ENCODE measurements at places on chromosomes 2 and 18.

DNA sequence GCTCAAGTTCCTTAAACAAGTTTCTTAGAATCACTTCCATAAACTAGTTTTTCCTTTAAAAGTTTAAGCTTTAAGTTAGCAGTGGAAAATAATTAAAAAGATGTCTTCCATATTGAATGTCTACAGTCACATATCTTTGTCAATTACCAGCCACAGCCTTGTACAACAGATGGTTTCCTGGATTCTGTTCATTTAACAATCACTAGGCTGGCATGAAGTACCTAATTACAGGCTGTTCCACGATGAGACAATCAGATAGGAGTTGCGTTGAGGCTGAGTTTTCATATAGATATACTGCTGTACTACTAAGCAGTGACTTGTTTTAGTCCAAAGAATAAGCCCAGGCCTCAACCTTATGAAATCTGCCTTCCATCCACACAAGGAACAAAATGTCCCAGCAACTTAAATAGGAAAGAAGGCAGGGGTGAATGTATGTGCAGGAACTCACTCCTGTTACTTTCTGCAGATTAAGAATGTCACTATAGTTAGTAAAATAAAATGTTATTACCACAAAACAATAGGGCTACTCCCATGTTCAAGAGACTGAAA is 131.0 kb downstream of the ZAP70 start:
- no peak for DNase-seq

- DNase-seq = no peak
Observed at GRCh38 chr2:174331595-174332216, 3.0 kb upstream of the SP9 start.

DNA sequence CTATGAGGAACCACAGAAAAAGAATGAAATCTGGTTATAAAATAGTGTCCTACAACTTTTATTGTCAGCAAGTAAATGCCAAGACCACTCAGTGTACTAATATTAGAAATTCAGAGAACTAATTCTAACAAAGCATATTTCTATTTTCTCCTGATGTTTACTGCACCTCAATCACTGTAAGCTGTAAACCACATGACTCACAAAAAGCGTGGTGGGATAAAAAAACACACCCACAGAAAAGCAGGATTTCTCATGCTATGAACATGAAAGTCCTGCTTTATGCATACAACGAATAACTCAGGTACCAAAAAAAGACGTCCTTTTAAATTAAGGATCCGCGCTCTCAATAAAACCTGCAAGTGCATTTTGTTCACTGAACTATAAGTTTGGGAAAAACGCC is 797 bp downstream of the TXNL4A start:
- DNase-seq = no peak

GRCh38 chr18:46474487-46475389 is 182.3 kb downstream of the LOXHD1 start:
- no peak for DNase-seq

- no peak for DNase-seq
Observed at GRCh38 chr2:144663207-144663606, 143.3 kb upstream of the ZEB2 start.

- DNase-seq = no peak
Observed at GRCh38 chr2:187079901-187080300, 230.9 kb upstream of the ZSWIM2 start.

- DNase-seq = no peak
Observed at GRCh38 chr2:119208791-119209203, 14.8 kb upstream of the STEAP3 start.

- no peak for DNase-seq
Observed at GRCh38 chr2:136015699-136016098, 30.3 kb upstream of the DARS1 start.

DNA sequence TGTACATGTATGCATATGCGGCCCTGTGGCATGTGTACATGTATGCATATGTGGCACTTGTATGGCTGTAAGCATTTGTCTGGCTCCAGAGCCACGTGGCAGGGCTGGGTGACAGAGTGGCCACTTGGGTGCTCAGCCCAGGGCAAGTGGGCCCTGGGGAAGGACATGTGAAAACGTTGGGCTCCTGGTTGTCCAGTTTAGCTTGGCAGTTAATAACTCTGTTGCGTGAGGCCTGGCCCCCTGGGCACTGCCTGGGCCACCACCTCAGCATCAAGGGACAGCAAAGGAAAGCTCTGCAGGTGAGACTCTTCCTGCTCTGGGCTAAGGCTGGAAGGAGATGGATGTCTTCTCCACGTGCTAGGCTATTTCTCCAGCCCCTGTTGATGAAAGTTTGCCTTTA is 119.9 kb downstream of the CTIF start:
- no peak for DNase-seq

GRCh38 chr2:104371087-104371781 is 482.7 kb upstream of the POU3F3 start:
- DNase-seq = no peak

DNA sequence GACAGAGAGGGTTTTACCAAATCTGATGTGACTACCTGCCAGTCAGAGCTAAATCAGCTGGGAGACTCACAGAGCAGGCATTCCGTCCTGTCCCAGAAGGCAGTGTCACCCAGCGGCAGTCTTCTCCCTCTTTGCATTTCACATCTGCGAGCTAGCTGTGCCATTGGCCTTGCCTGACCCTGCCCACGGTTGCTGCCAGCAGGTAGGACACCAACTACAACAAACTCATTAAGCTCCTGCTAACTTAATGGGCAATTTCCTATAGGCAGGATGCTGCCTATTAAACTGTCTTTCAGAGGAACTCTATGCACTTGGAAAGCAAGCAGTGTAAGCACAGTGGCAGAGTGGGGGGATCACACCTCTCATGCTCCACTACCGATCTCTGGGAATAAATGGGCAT is 116.4 kb upstream of the CAPN13 start:
- no peak for DNase-seq

DNA sequence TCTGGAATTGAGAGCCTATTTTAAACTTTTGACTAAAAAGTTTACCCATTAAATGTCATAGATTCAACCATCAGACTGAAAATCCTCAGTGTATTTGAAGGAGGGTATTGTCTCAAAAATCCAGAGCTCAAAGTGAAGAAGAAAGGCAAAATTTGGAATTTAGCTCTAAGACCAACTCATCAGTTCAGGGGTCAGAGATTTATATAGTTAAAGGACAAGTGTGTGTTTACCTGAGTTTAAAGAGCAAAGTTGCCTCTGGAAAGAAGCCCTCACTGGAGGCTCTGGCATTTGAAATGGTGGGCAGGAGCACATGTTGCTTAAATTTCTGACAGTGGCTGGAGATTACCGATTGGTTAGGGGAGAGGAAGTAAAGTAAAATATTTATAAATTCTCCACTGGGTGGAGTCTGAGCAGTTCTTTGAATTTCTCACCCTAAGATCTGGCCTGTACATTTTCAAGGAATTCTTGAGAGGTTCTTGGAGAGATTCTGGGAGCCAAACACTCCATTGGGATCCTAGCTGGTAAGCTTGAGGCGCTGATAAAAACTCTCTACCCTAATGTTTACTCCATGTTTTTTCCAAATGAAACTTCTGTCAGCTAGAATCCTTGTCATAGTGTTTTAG is at the start of gene KYNU:
Gene KYNU (plus strand): TSS at position 449 of the 623 bp plus-strand sequence. CDS start 7,704 bp downstream, outside the sequence.
- no peak for DNase-seq

GRCh38 chr18:31828613-31829012 is 67.9 kb upstream of the SLC25A52 start:
- DNase-seq = no peak

GRCh38 chr2:237020090-237020489 is 65.6 kb upstream of the COPS8 start:
- DNase-seq = no peak

- no peak for DNase-seq
Observed at GRCh38 chr2:40773291-40773690, 321.4 kb upstream of the SLC8A1 start.

DNA sequence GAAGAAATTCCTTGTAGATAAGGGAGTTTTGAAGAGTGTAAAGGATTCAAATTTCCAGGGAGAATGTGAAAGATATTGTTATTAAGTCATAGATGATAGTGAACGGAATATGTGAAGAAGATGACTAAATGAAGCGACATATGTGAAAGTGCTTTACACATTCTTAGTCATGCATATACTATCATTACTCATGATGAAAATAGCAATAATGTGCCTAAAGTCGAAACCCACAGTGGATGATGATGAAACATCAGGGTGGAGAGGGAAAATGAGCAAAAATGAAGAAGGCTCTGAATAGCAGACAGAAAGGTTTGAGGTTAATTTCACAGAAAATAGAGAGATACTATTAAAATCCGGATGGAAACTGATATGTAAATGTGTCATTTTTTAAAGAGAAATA is 1237.1 kb downstream of the LRP1B start:
- no peak for DNase-seq

DNA sequence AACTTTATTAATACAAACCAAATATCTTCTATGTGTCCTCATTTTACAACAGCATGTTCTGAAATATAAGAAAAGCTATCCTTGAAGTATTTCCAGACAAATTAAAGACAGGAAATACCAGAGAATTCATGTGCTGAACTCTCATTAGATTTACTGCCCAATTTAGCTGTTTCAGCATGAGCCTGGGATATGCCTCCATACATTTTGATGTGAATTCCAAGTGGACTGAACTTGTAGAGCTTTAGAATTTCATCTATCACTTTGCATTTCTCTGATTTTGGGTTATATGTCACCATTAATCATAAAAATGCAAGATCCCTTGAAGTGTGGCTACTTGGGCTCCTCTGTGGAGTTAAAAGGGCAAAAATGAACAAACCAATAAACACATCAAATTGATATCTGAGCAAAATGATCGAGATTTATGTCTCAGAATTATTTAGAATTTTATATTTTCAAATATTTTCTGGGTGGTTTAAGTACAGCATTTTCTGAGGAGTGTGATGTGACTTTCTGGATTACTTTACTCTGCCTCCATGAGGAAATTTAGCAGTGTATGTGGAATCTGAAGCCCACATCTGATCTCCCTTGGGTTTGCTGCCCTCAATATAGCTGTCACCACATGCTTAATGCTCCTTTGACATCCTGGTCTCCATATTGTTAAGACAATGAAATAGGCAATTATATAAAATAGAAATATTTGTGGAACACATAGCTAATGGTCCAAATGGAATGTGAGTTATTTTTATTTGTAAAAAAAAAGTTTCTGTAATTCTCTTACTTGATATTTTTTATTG is 206.6 kb upstream of the RBMS1 start:
- DNase-seq = no peak

DNA sequence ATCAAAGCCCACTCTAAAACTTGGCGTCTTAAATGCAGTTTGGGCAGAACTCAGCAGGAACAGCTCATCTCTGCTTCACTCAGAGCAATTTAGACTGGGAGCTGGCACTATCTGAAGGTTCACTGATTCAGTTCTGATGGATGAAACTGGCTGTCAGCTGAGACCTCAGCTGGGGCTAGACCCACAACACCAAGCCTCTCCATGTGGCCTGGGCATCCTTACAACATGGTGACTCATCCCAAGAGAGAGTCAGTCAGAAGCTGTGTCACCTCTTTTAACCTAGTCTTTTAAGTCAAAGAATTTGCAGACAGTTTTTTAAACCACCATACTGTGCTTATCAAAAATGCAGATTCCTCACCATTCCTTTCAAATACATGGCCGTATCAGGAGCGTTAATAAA is 62.6 kb upstream of the ZNF397 start:
- DNase-seq = no peak

GRCh38 chr2:227479865-227480475 is 8.0 kb downstream of the AGFG1 start:
- no peak for DNase-seq

DNA sequence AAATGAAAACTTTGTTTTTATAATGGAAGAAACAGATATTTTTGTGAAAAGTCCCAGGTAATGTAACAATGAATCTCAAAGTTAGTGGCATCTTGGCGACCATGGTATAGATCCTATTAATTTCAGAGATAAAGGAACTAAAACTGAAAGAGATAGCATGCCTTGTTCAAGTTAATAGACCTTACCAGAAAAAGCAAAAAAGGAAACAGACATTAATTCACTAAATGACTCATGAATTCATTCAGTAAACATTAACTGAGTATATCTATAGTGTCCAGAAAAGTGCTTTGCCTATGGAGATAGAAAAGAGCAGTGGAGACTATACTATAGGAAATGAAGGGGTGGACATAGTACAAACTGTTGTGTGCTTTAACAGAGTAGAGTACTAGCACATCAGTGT is 763.3 kb downstream of the TRIB2 start:
- no peak for DNase-seq

- DNase-seq = no peak
Observed at GRCh38 chr2:52423655-52424054, 1343.9 kb upstream of the CHAC2 start.

- DNase-seq = no peak
Observed at GRCh38 chr2:196963043-196963442, 36.5 kb upstream of the PGAP1 start.

GRCh38 chr2:221129657-221130056 is 442.4 kb downstream of the EPHA4 start:
- no peak for DNase-seq

DNA sequence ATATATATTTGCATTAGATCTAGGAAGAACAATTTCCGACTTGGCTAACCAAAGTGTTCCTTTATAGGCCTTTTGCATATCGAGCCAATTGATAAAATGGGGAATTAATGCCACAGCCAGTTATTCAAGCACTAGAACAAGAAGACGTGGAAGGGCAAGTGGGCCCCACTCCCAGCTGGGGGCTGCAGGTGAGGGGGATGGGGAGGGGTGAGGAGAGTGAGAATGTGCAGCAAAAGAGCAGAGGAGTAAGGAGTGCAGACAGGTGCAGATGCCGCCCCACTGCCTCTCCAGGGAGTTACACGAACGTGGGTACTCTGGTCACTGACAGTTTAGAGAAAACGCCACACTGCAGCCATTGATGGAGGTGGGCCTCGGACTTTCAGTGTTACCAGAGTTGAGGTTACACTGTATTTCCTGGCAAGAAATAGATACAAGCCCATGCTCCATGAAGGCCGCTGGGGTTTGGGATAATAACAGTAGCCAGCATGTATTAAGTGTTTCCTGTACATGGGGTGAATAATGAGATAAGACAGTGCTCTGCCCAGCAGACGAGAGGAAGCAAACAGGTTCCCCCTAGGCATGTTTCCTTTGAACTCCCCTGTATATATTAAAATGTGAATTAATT is 40.9 kb downstream of the GORASP2 start:
- DNase-seq = no peak

GRCh38 chr18:33577685-33578517 is at the start of gene ASXL3:
ASXL3 (plus strand) TSS chr18:33578219; CDS start chr18:33578632, 413 bp downstream.
- DNase-seq = no peak

GRCh38 chr2:75798569-75798968 is 87.9 kb upstream of the GCFC2 start:
- DNase-seq = no peak

DNA sequence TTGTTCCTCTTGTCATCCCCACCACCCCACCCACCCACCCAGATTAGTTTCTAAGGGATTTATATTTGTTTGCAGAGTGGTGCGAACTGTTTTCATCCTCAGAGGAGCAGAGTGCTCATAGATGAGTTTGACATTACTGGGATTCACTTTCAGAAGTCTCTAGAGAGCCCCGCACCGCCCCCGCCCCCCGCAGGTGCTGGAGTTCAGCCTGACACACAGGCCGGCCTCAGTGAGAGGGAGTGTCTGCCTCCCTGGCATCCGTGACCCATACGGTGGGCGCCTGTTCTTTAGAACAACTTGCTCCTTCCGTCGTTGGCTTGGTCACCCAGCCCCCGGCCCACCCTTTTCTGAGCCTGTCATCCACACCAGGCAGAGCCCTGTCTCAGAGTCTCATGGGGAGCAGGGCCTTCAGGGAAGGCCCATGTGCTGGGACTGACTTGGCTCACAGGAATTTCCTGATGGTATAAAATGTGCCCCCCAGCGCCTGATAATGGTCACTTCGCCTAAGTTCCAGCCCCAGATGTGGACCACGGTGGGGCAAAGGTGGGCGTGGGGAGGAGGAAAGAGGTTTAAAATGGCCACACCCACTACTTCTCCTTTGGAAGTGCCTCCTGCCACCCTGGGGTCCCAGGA is 44.3 kb downstream of the HPCAL1 start:
- peak; percentile 8 for DNase-seq

- DNase-seq = no peak
Observed at GRCh38 chr18:28831476-28831875, 654.5 kb upstream of the CDH2 start.

All from naive thymus-derived CD8-positive, alpha-beta T cell (primary cell).